D721Med (cell line): ENCODE measurements at places on chromosomes 7 and 10.

DNA sequence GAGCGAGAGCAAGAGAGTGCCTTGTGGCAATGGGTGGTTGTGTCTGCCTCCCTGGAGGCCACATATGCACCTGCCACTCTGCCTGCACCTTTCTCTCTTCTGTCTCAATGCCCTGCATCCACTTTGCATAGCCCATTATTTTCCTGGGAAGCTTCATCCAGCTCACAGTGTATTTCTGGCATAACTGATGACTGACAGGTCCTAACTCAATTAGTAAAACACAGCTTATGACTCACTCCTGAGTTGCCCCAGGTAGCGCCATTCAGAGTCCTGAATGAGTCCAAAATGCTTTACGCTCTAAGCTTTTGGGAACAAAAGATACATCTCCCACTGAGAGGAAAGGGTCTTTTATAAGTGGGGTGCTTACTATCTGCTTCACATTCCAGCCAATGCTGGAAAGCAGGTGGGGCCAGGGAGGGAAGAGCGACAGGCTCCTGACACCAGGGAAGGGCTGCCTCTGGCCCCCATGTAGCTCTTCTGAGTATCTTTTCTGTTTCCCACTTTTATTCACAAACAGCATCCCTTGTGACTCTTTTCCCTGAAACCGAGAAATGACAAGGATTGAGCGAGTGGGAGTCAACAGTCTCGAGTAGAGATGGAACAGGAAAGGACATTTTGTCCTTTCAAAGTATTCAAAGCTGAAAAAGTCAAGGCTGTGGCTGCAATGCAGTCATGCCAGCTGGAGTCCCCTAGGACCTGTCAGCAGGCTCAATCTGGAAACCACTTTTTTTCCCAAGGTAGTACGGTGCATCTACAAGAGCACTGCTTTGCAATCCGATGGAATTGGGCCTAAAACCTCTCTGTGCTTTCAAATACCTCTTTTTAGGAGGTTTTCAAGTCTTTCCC, 479.3 kb upstream of the PODXL start:
- no peak for DNase-seq

DNA sequence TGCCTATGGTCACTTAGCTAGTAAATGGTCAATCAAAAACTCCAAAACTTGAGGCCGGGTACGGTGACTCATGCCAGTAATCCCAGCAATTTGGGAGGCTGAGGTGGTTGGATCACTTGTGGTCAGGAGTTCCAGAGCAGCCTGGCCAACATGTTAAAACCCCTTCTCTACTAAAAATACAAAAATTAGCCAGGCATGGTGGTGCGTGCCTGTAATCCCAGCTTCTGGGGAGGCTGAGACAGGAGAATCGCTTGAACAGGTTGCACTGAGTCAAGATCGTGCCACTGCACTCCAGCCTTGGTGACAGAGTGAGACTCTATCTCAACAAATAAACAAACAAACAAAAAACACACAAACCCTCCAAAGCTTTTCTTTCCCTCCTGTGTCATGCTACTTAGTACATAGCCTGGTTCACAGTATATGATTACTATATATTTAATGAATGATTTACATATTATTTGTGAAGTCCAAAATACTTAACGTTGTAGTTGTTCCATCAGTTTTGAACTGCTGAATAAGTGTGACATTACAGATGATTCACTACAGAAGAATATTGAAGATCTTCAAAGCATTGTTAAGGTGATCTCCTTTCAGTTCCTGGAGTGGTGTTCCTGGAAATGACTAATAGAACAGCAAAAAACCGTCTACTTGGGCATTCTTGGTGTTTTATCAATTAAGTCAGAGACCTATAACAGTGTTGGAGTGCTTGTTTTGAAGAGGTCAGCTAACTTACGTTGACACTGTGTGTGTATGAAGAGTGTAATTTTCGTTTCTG, 72.9 kb downstream of the ADK start:
- no peak for DNase-seq

DNA sequence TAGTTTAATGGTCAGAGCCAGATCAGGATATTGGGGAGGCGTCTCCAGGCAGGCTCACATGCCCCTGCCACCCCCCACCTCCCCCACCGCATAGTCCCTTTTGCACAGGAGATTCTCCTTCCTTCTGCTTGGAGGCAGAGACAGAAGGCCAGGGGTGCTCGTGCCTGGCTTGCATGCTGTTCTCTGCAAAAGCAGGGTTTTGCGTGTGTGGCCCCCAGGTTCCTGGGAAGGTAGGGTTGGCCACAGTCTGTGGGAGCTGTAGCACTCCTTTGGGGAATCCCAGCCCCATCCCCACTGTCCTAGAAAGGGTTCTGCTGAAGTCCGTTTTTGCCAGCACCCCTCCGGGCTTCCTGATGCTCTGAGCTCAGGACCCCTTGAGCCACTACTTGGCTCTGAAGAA, 1.9 kb upstream of the TCERG1L start:
- no peak for DNase-seq

DNA sequence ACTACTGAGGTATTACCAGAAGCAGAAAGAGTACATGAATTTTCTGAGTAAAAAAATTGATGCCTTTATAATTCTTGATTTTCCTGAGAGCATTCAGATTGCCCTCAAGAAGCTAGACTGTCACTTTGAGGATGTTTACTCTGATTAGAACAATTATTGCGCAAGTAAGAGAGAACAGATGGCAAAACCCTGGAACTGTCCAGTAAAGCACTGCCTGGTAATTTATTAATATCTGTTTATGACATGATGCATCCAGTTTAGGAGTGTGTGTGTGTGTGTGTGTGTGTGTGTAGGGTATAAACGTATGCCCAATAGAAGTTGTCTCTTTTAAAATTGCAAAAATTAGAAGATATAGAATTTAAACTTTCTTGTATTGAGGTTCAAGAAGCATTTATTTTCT, 379.7 kb downstream of the PHTF2 start:
- no peak for DNase-seq

DNA sequence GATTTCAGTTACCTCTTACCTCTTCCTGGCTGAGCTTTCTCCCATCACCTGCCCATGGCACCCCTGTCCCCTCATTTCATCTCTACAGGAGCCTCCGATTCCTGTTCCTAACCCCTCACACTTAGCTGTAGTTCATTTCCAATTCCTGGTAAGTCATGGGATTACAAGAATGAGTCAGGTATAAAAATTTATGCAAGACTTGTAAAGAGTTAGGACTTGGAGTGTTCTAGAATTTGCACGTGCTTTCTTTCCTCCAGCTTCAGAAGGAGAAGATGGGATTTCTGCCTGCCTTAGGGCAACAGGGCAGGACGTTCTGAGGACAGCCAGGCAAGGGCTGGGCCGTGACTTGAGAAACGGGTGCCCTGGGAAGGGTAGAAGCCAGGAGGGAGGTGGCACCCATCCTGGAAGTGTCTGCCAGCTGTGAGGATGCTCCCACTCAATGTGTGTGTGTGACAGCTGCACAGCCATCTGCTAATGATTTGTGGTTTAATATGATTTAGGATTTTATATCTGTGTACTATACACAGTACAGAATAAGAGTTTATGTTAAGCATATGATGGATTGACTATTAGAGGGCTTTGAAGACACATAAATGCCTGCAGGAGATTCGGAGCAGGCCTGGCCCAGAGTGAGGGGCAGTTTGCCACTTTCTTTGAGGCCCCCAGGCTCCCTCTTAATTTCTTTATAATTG, 81.5 kb upstream of the VIPR2 start:
- DNase-seq, result no peak

DNA sequence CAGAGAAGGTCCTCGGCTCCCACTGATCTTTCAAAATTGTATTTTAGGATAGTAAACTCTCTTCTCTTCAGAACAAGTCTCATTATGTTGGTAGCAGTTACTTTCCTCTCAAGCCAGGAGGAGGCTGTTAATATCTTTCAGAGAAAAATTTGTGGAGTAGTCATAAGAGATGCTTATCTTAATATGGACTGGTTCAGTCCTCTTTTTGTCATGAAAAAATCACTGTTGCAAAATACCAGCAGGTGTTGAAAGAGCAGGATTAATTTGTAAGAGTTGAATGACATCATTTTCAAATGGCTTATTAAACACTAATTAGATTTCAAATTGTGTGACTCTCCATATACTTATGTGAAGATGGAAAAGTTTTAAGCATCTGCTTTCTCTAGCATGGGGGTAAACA, 662.5 kb downstream of the POM121L12 start:
- DNase-seq, result no peak

- DNase-seq, result no peak
Measured at GRCh38 chr10:5603091-5603847, 63.1 kb downstream of the ASB13 start.

- no peak for DNase-seq
Measured at GRCh38 chr7:100942045-100942774, 7.1 kb upstream of the MUC3A start.
